ENCODE measurements at places on chromosomes 4 and X.

DNA sequence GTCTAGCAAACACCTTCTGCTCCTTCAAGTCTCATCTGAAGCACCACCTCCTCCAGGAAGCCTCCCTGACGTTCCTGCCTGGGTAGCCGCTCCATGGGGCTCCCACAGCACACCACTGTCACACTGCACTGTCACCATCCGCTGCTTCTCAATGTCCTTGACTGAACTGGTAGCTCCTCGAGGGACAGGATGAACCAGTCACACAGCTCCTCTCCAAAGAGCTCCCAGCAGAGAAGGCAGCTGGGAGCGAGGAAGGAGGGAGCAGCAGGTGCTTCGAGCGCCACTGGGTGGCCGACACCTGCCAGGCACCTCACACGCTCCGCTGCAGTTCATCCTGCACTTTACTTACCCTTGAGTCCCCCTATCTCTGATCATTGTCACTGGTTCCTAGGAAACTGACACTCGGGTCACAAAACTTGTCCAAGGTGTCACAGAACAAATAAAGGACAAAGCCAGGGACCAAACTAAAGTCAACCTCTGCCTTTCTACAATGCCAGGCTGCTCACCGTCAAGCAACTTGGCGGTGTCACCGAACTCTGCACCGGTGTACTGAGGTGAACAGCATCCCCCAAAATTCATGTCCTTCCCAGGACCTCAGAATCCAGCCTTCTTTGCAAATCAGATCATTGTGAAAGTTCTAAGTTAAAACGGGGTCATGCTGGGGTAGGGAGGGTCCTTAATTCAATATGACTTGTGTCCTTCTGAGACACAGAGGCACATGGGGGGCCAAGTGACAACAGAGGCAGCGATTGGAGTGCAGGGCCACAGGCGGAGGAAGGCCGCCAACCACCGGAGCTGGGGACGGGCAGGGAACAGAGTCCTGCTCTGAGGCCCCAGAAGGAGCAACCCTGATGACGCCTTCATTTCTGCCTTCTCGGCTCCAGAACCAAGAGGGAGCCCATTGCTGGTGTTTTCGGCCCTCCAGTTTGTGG is 5.5 kb upstream of the S100P start:
- no peak for DNase-seq

GRCh38 chr4:36140421-36140820 is 103.9 kb downstream of the ARAP2 start:
- no peak for DNase-seq

DNA sequence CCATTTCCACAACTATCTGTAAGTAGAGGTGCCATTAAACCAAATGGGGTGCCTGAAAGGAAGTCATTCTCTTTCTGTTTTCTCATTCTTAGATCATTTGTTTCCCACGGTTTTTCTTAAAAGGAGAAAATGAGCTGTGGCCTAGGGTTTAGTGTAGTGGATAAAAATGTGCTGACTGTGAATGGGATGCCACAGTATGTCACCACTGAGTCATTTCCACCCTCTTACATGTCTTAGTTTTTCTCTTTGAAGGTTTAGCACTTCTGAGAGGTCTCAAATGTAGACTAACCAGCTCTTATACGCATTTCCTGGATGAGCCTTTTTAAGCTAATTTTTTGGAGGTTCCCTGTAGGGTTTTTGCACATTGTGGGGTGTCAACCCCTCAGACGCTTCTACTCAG is 244.5 kb upstream of the SPANXN1 start:
- DNase-seq, result peak; percentile 25

GRCh38 chr4:110472583-110473329 is 3.2 kb upstream of the ENPEP start:
- DNase-seq, result no peak

DNA sequence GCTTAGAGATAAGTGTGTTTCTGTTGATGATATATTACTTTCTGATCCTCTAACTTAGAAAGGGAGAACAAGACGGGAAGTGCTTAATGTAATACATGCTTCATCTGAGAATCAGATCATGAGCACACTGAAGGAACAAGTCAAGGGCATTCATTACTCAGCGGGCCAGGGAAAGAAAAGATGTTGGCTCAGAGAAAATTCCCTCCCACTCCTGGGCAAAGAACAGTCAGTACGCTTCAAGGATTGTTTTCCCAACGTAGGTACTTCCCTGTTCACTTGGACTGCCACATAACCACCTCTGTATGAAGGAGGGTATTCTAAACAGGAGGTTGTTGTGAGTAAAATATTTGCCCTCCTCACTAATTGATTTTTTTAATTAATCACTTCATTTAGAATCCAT is 374.5 kb upstream of the FMR1 start:
- DNase-seq, result no peak

- no peak for DNase-seq
Measured at GRCh38 chr4:128796934-128797333, 12.6 kb upstream of the JADE1 start.

DNA sequence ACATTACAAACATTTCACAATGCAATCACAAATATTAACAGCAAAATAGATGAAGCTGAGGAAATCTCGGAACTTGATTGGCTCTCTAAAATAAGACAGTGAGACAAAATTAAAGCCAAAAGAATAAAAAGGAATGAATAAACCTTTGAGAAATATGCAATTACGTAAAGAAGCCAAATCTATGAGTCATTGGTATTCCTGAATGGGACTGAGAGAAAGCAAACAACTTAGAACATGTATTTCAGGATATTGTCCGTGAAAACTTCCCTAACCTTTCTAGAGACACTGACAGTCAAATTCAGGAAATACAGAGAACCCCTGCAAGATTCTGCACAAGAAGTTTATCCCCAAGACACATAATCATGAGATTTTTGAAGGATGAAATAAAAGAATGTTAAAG is 48.4 kb upstream of the SPANXN2 start:
- DNase-seq, result no peak

DNA sequence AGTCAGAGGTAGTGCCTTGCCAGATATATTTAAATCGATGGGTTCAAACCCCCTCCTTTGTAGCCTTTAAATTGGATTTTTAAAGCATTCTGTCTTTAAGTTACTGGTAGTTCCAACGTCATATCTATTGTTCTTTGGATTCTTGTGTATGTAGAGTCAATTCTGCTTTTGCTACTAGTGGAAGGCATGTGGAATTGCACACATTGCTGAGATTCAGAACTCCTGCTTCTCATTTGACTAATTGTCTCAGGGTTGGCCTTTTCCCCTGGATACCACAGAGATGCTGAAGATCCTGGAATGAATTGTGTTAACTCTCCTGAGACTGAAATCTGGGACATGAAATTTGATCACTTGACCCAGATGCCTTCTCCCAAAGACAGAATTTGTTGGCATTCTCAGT is 328.3 kb upstream of the RPS6KA3 start:
- DNase-seq, result no peak

DNA sequence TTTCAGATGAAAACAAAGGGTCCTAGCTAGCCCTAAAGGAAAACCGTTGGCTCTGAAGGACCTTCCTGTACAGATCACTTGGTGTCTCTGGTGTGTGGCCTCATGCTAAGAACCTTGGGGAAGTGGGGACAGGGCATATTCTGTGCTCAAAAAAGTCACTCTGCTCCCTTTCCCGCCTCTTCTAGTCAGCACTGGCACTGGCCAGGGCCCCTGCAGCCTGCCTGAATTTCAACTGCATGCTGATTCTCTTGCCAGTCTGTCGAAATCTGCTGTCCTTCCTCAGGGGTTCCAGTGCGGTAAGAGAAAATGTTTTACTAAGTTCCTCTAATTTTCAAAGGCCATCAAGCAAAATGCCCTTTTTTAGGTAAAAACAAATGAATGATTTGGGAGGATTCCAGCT is 3.4 kb downstream of the CYBB start:
- DNase-seq, result no peak

- no peak for DNase-seq
Measured at GRCh38 chrX:150035531-150035930, 97.2 kb upstream of the EOLA2 start.

GRCh38 chr4:36064117-36064516 is 180.2 kb downstream of the ARAP2 start:
- no peak for DNase-seq

DNA sequence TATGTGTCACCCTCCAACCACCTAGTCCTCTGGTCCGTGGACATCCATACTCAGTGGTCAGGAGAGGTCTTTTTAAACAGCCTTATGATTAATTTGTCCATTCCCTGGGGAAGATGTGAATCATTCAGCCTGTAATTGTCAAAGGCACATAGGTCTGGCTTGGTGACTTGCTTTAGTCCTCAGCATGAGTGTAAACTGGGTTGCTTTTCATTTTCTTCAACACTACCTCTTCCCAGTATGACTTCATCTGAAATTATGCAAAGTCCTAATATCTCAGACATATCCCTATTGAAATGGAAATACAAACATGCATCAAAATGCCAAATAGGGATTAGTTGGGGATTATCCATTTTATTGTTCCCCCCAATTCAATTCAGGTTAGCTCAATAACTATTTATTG is 208.3 kb upstream of the AMOT start:
- no peak for DNase-seq

GRCh38 chr4:154626793-154627484 is 14.5 kb upstream of the FGG start:
- DNase-seq, result no peak

DNA sequence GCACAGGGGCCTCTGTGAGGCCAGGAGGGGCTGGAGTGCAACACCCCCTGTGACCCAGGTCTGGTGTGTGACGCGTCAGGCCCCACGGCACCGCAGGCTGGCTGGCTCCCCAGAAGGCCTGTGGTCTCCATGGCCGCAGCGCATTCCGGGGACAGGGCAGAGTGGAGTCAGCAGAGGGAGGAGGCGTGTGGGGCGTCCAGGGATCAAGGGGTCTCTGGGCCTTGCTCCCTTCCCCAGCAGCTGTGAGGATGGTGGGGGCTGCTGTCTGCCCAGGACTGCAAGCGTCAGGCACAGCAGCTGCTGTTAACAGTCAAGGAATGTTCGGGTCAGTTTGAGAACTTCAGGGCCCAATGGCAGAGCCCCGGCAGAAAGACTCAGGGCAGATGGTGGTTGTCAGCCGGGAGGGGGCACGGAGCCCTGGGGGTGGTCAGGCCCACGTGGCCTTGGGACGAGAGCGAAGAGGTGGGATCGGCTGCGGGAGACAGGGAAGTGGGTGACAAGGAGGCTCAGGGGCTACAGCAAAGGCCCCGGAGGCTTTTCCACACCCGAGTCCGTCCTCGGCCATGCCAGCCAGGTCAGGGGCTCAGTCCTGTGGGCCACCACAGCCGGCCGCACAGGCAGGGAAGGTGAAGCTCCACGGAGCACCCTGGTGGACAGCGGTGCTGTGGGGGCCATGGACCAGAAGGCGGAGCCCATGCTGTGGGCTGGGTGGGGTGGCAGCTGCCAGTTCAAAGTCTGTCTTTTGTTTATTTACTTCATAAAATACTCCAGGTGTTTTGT is 18.3 kb downstream of the PCGF3 start:
- peak; percentile 52 for DNase-seq

- DNase-seq, result peak; percentile 93
Measured at GRCh38 chr4:176534566-176534965, 214.8 kb downstream of the SPCS3 start.

GRCh38 chr4:19693936-19694570 is 557.7 kb upstream of the SLIT2 start:
- DNase-seq, result no peak

- DNase-seq, result no peak
Measured at GRCh38 chr4:107870236-107870635, 45.5 kb downstream of the SGMS2 start.

GRCh38 chrX:45068569-45068968 is 132.1 kb downstream of the DIPK2B start:
- no peak for DNase-seq

DNA sequence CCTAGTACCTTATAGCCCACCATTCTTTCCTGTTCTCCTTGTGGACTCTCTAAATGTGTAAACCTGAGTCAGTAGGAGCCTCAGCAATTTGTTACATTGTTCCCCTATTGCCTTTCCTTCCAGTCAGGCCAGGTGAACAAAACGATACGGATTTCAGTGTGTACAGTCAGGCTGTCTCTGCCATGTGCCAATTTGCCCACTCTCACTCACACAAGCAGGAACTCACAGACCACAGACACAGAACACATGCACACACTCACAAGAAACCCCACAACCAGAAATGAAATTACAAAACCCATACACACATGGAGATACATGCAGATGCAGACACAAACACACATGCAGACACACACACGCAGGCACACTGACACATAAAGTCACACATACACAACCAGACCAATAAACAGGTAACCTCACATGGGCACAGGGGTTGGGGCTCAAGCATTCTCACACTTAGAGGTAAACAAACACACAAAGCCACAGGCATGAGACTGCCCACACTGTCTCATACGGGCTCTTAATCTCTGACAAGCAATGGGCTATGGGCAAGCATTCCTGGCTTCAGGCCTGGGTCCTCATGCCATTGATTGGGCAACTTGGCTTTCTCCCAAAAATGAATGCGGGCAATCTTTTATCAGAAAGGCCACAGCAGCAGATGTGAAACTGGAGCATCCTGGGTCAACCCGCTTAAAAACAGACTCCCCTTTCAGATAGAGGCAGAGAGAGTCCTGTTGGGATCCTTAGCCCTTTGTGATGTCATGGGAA is 68.7 kb downstream of the NBDY start:
- DNase-seq, result no peak

DNA sequence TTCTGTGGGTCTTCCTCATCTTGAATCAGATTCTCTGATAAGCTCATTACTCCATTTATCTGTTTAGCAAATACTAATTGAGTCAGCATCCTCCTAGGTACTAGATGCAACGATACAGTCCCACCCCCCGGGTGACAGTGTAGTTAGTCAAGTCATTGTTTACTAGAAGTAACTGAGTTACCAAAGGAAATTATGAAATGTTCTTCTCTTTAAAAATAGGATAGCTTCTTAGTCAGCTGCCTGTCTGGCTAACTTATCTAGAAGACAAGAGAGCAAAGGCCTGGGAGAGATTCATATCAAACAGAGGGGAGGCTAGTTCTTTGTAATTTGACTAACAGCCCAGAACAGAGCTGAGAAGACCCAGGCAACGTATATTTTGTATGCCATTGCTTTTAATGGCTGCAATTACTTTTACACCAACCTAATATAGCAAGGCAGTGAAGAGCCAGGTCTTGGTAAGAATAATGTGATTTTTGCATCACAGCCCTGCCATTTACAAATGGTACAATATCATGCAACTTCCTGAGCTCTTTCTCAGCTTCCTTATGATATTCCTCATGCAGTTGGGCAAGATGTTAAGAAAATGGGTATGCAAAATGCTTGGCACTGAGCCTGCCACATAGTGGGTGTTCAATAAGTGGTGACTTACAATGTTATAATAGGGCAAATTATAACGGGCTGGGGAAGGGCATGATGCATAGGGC is 149.9 kb downstream of the CHIC2 start:
- peak; percentile 69 for DNase-seq

- DNase-seq, result no peak
Measured at GRCh38 chr4:11532138-11532537, 103.4 kb upstream of the HS3ST1 start.

DNA sequence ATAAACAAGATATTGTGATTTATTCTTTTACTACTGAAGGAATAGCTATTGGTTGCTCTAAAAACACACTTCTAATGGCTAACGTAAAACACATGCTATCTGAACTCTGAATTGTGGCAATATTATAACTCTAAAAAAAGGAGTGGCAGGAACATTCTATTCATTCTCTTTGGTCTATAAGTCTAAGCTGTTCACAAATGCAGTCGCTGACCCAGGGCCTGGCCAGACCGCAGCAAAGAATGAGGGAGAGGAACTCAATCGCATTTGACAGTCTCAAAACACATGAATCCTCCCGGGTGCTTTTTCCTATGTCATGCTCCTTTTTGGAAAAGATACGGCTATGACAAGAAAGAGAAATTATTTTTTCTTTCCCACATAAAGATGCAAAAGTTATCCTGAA is 651.6 kb upstream of the PITX2 start:
- DNase-seq, result no peak
